ENCODE measurements at places on chromosomes 7 and 10. TPM values are rescaled to one million over a fixed set of nuclear protein-coding genes. Genes with fewer than 3 reads are reported as not detected.
A peak's percentile ranks its signal among the peaks of the same experiment; 100 is the strongest.

GRCh38 chr10:3889961-3890522 lies 105.0 kb upstream of the KLF6 start:
- no peaks in the 10 kb centered on the region for H3K36me3 ChIP-seq
- no peaks in the 10 kb centered on the region for H3K27me3 ChIP-seq
- no peak for DNase-seq
- no peak overlapping the region for H3K4me3 ChIP-seq

- peaks cover 11% of the 10 kb centered on the region for H3K4me1 ChIP-seq
- no peaks in the 10 kb centered on the region for H3K36me3 ChIP-seq
- H3K27ac ChIP-seq: no peak overlapping the region
- H3K4me3 ChIP-seq: no peak overlapping the region
These were observed 3.0 kb upstream of the GIMAP5 start for GRCh38 chr7:150734254-150734653.

GRCh38 chr7:47239931-47240421 lies 341.9 kb downstream of the TNS3 start:
- no peaks in the 10 kb centered on the region for H3K27me3 ChIP-seq
- no peaks in the 10 kb centered on the region for H3K4me1 ChIP-seq
- no peak overlapping the region for H3K4me3 ChIP-seq
- no peak overlapping the region for H3K27ac ChIP-seq
- no peaks in the 10 kb centered on the region for H3K36me3 ChIP-seq
- DNase-seq: no peak

DNA sequence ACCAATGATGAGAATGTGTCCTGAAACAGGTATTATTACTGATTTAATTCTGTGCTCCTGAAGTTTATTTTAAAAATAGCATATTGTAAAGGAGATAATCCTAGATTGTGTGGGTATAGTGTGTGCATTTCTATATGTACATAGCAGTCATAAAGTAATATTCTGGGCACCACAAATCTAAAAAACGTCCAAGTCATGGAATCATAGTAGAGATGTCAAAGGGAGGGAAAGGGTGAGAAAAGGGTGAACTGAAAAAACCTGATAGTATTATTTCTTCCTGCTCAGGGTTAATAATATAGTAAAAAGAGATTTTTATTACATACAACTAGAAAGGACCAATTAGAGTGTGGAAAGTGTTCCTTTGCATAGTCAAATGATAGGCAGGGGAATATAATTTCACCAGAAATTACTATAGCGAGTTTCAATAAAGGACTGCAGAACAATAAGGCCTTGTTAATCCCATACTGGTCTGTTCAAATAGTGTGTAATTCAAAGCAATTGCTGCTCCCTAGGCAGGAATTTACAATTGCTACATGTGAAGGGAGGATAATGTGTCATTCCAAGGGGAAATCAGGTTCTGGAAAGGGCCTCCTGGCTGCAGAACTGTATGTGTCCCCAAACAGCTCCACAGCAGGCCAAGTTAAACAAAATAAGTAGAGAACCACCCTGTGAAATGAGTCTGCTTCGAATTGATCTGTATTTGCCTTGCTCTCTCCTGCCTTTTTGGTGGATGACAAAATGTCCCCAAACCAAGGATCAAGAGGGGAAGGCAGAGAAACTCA lies 42.5 kb upstream of the KMT2E start:
- DNase-seq: peak; percentile 66
- no peaks in the 10 kb centered on the region for H3K36me3 ChIP-seq
- no peak overlapping the region for H3K4me3 ChIP-seq
- peak overlapping the region; percentile 86 for H3K27ac ChIP-seq
- H3K4me1 ChIP-seq: peaks cover 13% of the 10 kb centered on the region

DNA sequence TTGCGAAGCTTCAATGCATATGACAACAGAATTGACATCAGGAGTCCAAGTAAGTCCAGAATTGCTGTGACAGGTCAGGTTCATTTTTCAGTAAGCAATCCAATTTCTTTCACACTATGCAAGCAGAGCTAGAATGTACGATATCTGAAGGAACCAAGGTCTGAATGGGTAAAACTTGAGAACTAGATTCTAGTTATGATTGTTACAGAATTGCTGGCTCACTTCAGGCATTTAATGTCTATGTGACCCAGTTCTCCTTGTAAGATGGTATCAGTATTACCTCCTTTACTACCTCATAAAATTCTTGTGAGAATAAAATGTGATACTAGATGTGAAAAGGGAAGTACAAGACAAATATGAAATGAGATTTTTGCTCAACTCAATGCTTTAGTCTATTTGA lies 159.6 kb downstream of the GPR158 start:
- no peak overlapping the region for H3K4me3 ChIP-seq
- H3K4me1 ChIP-seq: no peaks in the 10 kb centered on the region
- H3K27me3 ChIP-seq: no peaks in the 10 kb centered on the region
- DNase-seq: no peak
- no peaks in the 10 kb centered on the region for H3K36me3 ChIP-seq

- no peaks in the 10 kb centered on the region for H3K36me3 ChIP-seq
- peaks cover 8% of the 10 kb centered on the region for H3K4me1 ChIP-seq
- H3K27ac ChIP-seq: no peak overlapping the region
- H3K4me3 ChIP-seq: no peak overlapping the region
- no peak for DNase-seq
These were observed 155.7 kb downstream of the CUX1 start for GRCh38 chr7:101973130-101973529.

DNA sequence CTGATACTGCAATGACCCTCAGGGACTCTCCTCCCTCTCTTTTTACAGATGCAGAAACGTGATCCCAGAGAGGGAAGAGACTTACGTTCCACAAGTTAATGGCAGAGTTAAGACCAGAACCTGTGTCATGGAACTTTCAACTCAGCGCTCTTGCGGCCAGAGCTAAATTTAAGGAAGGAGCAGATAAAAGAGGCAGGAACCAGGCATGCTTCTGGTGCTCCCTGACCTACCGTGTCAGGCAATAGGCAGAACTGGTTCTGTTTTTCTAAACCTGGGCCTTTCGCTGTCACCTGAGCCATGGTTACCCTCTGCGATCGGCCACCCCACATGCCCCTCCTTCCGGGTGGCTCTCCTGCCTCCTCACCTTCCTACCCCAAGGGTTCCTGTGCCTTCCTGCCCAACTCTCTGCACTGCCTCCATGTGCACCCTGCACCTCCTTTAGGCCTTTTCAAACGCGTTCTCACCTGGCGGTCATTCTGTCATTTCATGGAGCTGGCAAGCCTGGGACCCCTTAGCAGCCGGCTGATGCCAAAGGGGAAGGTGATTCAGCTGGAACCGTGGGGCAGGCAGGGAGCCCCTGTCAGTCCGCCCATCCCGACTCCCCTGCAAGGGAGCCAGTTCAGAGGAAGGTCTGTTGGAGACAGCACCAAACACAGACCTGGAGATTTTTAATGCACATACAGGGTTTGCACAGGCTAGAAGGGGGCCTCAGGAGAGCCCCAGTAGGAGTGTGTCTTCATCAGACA lies 7.7 kb upstream of the GBX1 start:
- no peak for DNase-seq
- no peak overlapping the region for H3K27ac ChIP-seq
- H3K27me3 ChIP-seq: peaks cover 61% of the 10 kb centered on the region
- no peak overlapping the region for H3K4me3 ChIP-seq
- H3K4me1 ChIP-seq: no peaks in the 10 kb centered on the region

MKX gene
- 0.82 TPM for total RNA-seq

ELN gene
- 147 TPM for total RNA-seq

EIF4EBP2 gene
- 117 TPM for total RNA-seq
